ENCODE measurements at places on chromosomes 7 and 10.

DNA sequence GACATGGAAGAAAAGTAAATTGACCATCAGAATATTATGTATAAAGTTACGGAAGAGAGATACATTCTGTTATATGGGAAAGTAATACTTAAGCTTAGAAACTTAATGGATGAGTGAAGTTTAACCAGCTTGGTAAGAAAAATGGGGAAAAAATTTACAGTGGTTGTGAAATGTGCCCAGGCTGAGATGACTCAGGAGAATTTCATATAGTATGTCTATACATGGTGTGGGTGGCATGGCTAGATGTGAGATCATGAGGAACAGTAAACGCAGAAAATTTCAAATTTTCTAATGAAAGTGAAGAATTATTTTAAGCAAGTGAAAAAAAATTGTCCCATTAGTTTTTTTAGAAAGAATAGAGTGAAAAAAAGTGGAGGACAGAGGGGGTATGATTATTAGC, 552.5 kb upstream of the SORCS1 start:
- no peak for DNase-seq

- no peak for DNase-seq
Observed at GRCh38 chr10:121448766-121449421, 149.3 kb downstream of the FGFR2 start.

DNA sequence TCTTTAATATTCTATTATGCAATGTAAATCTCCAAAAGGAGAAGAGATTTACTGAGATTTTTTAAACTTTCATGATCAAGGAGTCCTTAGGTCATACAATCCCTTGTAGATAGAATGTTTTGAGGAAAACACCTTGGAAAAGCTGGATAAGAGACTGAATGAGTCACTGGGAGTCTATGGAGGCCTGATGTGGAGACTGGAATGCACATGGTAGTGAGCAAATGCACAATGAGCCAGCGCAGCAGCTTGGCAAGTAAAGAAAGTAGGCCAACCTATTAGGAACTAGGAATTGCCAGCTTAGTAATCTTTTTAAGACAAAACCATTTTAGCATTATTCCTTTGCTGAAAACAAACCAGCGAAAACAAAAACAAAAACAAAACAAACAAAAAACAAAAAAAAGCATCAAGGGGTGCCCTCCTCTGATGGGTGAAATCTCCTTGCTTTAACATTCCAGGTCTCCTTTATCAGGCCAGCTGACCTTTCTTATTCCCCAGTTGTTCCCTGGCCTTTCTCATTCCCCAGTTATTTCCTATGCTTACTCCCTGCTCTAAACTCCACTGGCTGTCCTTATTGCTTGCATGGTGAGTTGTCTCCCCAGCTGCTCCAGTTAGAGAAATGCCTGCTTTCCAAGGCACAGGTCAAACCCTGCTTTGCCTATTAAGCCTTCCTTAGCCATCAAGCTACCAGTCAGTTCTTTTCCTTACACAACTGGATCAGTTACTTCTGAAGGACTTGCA, 135.8 kb downstream of the PLCE1 start:
- DNase-seq = no peak

DNA sequence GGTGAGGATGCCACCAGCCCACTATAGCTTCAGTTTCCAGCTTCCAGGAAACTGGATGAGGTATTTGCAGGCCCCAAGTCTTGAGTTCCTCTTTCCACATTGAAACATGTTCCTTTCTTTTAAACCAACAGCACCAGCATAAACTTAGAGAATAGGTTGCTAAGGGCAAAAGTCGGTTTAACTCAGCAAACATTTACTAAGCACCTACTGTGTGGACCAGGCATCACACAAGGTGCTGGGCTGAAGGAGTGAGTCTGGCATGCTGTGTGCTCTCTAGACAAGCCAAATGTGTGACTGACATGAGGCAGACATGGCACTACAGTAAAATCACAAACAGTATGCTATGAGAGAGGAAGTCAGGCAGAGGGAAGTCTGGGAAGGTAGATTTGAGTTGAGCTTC, 11.0 kb upstream of the RASSF4 start:
- no peak for DNase-seq

DNA sequence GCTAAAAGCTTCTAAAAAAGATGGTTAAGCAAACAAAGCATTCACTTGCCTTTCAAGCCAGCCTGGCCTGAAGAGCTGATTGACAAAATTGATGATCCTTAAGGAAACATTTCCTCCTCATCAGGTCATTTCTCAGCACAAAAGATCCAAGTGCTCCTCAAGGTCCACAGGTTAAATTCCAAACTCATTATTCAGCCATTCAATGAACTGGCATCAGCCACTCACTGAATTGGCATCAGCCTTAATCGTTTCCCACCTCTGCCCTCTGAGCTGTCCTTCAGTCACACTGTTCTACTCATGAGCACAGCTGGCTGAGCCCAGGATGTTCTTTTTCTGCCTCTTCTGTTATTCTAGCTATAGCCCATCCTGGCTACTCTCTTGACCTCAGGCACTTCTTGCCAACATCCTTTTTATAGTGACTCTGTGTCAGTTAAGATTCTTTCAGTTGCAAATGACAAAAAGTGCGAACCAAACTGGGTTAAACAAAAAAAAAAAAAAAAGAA, 147.5 kb downstream of the RAB11FIP2 start:
- no peak for DNase-seq

GRCh38 chr10:96978621-96979154, 146.6 kb downstream of the LCOR start:
- DNase-seq = no peak

GRCh38 chr7:125845686-125846085, 916.1 kb upstream of the POT1 start:
- DNase-seq = no peak

Measured in suprapubic skin (tissue), 4 donors.